ENCODE measurements at places on chromosomes 7 and 10.

GRCh38 chr10:80268266-80268665, 21.2 kb downstream of the MAT1A start:
- no peak for DNase-seq

DNA sequence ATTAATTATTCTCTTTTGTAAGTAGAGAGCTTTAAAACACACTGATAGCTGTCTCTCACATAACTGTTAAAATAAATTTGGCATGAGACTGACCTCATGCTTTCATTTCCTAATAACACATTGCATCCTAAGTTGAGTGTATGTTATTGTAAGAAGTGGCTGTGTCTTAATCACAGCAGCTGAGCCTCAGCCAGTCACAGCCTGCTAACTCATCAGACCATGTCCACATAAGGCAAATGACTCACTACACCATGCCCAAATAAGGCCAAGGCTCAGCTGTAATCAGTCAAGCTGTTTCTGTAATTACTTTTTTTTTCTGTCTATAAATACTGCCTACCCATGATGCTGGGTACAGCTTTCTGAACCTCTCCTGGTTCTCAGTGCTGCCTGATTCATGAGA, 860.9 kb downstream of the XPNPEP1 start:
- no peak for DNase-seq

DNA sequence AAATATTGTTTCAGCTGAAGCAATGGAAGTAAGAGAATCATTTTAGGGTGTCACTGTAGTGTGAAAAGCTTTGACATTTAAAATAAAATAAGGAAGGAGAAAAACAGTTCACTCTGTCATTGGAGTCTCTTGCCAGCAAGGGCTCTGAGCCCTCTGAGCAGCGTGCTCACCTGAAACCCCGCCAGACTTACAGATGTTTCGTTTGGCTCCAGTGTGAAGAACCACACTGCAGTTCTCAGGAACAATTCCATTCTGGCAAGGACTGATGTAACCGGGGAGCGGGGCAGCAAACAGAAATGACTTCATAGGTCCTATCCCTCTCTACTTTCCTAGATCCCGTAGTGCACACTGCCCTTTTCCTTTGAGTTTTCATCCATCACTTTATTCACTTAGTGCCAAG, 164.3 kb downstream of the CELF2 start:
- DNase-seq: no peak

DNA sequence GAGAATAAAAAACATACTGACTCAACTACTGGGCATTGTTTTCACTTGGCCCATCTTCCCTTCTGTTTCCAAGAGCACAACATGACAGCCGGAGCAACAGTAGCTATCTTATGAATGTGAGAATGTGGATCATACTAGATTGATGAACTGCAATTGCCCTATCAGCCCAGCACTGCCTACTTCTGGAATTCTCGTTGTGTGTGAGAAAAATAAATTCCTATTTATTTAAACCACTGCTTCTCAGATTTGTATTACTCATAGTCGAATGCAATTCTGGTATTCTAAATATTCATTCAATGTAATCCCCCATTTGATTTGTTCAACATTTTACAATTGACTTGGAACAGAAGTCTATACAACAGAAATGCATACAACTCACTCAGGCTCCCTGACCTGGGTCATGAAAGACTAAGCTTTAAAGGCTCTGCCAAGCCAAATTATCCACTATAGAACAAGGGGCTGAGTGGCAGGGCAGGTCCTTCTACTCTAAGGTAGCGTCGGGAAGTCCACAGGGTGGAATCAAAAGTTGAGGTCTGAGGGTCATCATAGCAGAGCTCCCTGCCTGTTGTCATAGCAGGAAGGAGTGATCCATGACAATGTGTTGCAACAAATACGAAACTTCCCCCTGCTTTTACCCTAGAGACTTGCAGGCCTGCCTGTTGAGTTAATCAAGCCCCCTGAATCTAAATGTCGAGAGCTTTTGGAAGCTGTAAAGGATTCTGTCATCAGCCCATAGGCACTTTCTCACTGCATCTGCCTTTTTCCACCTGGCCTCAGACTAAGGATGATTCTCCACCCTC, 12.4 kb upstream of the JAZF1 start:
- DNase-seq: no peak

- DNase-seq: no peak
These were observed 20.0 kb upstream of the DRGX start for GRCh38 chr10:49415846-49416245.
